Mesenteric fat pad (tissue), 1 donor: ENCODE measurements at places on chromosomes 6 and 20. TPM values are rescaled to one million over a fixed set of nuclear protein-coding genes. Genes with fewer than 3 reads are reported as not detected.

DNA sequence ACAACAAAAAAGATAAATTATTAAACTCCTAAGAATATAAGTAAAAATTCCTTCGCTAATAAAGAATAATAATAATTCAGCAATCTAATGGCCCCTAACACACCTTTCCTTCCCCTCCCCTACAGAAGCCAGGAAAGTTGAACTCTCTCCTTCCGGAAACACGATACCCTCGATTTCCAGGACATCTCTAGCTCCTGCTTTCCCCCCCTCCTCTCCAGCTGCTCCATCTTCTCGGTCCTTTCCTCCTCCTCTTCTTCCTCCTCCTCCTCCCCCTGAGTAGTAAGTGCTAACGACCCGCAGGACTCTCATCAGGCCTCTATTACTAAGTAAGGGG is 603 bp downstream of the TASP1 start:
- no peak for DNase-seq

DNA sequence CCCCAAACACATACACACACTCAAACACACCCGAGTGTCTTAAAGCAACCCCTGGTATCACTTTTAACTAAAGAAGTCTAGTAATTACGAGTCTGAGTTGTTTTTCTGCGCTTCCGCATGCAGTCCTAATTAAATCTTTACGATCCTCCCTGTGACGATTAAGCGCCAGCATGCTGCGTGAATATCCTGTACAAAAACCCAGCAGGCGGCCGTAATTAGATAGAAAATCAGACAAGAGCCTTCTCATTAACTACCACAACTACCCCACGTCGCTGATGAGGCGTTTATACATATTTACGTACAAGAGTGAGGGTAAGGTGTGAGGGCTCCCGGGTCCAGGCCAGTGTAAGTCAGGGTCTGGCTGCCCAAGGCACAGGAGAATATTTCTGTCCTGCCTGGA is 8.1 kb downstream of the TFAP2B start:
- DNase-seq, result no peak

DNA sequence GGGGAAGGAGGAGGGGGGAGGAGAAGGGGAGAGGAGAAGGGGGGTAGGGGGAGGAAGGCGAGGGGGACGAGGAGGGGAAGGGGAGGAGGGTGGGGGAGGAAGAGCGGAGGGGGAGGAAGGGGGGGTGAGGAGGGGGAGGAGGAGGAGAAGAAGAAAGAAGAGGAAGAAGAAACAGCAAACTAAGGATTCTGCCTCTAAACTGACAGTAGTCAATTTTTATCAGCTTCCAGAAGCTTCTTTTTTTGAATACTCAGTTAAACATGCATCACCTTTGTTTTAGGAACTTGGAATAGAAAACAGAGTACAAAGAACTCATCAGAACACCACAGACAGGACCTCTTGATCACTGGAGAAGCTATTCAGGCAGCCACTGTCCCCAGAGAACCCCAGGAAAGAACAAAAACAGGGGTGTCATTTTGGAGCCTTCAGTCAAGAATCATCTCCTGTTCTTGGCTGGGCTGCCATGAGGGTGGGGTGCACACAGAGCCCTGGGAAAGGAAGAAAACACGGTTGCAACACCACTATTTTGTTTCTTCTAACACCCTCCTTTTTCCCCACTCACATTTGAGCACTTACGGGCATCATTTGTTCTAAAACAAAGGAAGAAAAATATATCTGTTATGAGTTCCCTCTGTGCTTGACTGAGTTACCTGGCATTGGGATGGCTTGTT is 67.4 kb downstream of the TMEM170B start:
- no peak for DNase-seq

GRCh38 chr6:12148317-12148801 is 136.2 kb downstream of the HIVEP1 start:
- DNase-seq, result no peak

- DNase-seq, result no peak
Measured at GRCh38 chr6:1608222-1609040, 1.3 kb upstream of the FOXC1 start.

The SLC44A4 gene
- total RNA-seq, result 0.51 TPM

The SPTLC3 gene
- total RNA-seq, result 6.5 TPM

The ASIP gene
- not detected for total RNA-seq

The SLC17A3 gene
- total RNA-seq, result not detected

The GRIK2 gene
- total RNA-seq, result not detected
